ENCODE measurements at places on chromosomes 3 and 15.

GRCh38 chr3:145197051-145197820 is 963.7 kb downstream of the PLOD2 start:
- DNase-seq, result no peak

DNA sequence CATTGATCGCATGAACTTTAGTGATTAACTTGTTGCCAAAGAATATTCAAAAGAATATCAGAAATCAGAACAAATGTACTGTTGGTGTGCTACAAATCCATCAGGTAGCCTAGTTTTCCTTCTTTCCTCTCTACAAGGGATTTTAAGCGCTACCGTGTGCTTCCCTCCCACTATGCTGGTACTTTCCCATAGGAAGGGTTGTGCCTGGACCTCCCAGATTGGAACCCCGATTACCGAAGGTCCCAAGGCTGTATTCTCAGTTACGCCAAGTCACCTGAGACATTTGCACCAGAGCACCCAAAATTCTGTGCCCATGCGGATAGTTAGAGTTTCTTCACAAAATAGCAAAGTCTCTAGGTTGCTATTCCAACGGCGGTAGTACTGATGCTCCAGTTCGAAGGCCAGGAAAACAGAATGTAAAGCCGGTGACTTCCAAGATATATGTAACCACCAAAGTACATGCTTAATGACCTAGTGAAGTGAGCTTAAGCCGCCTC is 23.4 kb upstream of the GATM start:
- peak; percentile 14 for DNase-seq

- no peak for DNase-seq
These were observed 5.6 kb upstream of the BRPF1 start for GRCh38 chr3:9725775-9726515.

DNA sequence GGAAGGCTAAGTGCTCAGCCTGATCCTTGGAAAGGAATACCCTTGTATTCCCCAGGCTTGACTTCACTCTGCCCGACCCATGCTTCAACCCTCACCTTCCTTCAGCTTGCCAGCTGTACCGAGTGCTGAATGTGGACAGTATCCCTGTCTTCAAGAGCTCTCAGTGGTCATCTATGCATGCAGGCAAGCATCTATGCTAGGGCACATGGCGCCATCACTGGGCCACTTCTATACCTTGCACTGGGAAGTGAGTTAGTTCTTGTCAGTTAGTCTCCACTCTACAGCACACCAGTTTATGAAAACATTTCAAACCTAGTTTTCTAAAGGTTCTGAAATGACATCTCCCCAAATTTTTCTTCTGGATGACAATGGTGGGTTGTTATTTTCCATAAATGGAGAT is 82.0 kb upstream of the MYRIP start:
- DNase-seq, result no peak

- DNase-seq, result no peak
These were observed 15.8 kb upstream of the KBTBD12 start for GRCh38 chr3:127899200-127899599.

DNA sequence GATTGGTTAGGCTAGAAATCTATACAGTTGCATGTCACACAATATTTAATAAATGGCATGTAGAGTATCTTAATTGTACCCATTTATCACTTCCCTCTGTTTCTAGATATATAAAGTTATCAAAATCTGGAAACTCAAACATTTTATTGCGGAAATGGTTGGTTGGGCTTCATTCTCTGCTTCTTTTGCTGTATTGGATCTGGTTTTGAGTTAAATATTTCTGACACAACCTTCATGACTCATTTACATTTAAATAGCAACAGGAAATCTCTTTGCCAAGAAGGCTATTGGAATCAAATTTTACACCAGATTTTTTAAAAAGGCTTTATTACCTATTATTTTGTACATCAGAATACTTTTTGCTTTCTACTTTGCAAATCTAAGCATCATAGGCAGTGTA is 153.8 kb downstream of the EBLN2 start:
- no peak for DNase-seq

DNA sequence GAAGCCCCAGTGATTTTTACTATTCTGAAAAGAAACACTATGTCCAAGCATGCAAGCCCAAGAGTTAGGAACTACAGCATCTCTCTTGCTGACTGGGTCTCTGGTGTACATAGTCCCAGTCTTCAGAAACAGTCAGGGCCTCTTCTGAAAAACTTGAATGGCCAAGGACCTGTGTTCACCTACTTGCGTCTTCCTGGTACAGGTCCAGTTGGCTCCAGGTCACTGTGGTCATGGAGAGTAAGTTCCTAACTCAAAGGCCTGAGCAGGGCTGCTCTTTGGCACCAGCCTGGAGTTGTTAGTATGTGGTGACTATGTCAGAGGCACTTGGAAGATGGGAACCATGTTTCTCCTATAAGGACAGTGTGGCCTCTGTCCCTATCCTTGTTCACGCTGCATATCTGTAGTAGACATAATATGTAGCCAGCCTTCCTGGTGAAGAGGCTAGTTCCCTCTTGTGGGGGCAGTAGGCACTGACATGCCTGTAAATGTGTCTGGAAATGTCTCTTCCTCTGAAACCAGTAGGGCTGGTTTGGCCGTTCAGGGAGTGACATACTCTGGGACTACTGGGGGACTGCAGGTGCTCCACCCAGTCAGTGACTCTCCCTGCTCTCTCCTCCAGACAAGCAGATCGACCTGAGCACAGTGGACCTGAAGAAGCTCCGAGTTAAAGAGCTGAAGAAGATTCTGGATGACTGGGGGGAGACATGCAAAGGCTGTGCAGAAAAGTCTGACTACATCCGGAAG is 2.6 kb upstream of the RBM15B start:
- DNase-seq, result peak; percentile 8

DNA sequence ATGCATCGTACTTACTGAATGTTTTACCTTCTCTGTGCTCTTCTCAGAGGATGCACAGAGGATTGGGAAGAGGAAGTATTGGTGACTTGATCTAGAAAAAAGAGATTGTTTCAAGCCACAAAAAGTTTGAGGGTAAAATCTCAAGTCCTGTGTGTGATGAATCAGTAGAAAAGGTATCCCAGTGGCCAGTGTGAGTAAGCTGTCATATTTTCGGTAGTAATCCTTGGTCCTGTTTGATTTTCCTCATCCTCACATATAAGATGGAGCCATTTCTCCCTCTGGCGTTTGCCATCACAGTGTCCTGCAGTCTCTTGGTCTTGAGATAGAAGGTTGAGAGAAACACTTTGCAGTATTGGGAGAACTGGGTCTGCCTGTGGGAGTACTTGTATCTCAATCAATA is 166.8 kb downstream of the LPP start:
- DNase-seq, result no peak

GRCh38 chr15:42593143-42593542 is 17.7 kb downstream of the STARD9 start:
- DNase-seq, result no peak

- peak; percentile 34 for DNase-seq
These were observed 26.7 kb downstream of the ABHD2 start for GRCh38 chr15:89114990-89115389.

DNA sequence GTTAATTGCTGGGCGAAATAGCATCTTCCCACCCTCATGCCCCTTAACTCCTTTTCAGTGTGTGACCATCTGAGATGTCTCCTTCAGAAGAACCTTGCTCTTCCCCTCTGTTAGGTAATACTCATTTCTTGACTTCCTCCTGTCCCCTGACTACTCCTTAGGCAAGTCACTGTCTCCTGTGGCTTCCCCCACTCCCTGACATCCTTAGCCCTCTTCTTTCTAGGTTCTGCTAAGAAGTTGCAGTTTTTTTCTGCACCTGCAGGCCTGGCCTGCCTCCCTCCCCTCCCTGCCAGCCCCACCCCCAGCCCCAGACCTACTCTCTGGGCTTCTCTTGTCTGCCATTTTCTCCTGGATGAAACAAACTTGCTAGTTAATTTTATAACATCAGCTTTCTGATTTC is 15.2 kb upstream of the EID1 start:
- no peak for DNase-seq

GRCh38 chr15:38563723-38564519 is 693 bp downstream of the RASGRP1 start:
- DNase-seq, result peak; percentile 0

- no peak for DNase-seq
These were observed 27.2 kb upstream of the ABHD17C start for GRCh38 chr15:80667936-80668335.

DNA sequence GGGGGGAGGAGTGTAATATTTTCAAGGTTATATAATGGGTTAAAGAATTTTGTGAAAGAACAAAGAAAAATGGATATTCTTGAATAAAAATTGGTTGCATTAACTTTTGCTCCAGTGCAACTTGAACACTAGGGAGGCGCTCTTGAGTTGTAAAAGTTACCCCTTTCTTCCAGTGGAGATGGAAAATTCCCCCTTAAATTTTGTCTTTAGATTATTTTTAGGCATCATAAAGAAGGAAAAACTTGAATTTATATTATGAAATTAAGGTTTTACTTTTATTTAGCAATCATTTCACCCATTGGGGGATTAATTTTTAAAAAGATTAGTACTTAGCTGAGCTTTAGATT is 550 bp upstream of the CHD2 start:
- DNase-seq, result no peak

DNA sequence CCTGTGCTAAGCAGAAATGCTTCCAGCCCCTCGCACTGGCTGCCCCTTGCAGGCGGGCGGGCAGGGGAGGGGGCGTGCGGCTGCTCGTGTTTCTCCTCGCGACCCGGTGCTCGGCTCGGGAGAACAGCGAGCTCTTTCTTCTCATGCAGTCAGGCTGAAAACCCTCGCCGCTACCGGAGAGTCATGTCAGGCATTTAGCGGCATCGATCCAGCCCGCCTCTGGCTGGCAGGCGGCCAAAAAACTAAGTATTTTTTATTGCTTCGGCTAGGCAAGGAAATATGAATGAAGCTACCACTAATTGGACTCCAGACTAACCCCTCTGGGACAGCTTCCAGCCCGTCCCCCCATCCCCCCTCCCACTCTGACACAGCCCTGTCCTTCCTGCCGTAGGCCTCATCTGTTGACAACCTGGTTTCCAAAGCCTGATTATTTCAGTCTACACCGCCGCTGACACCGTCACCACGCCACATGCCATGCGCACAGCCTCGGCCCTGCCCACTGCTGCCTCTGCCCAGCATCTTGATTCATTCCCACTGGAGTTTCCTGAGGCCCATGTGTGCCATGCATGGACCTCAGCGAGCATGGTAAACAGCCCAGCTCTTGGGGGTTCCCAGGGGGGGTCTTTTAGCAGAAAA is 35.3 kb downstream of the TLE3 start:
- DNase-seq, result peak; percentile 80

DNA sequence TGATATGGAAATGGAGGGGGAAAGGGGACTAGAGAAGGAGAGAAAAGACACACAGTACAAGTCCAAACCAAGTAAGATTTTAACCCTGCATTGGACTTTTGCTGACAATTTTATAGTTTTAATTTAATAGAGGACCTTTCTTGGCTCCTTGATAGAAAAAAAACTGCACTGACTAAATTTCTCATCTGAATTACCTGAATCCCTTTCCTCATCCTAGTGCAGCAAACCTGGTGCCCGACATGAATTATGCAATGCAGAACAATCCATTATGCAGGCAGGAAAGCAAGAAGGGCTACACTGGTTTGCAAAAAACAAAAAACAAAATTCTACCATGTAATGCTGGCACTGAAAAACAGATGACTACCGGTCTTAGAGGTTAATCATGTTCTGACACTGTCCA is 15.5 kb downstream of the MAGI1 start:
- no peak for DNase-seq
